ENCODE measurements at places on chromosomes 5 and 9.

- no peak for DNase-seq
- no peaks in the 10 kb centered on the region for H3K36me3 ChIP-seq
- no peak overlapping the region for H3K27ac ChIP-seq
- peaks cover 20% of the 10 kb centered on the region for H3K4me1 ChIP-seq
- peaks cover 3% of the 10 kb centered on the region for H3K27me3 ChIP-seq
These were observed 32.2 kb downstream of the PCDH1 start for GRCh38 chr5:141846031-141846430.

- peaks cover 43% of the 10 kb centered on the region for H3K36me3 ChIP-seq
- no peak overlapping the region for H3K4me3 ChIP-seq
- DNase-seq = no peak
- no peaks in the 10 kb centered on the region for H3K27me3 ChIP-seq
These were observed 11.7 kb downstream of the SPDL1 start for GRCh38 chr5:169595172-169595820.

DNA sequence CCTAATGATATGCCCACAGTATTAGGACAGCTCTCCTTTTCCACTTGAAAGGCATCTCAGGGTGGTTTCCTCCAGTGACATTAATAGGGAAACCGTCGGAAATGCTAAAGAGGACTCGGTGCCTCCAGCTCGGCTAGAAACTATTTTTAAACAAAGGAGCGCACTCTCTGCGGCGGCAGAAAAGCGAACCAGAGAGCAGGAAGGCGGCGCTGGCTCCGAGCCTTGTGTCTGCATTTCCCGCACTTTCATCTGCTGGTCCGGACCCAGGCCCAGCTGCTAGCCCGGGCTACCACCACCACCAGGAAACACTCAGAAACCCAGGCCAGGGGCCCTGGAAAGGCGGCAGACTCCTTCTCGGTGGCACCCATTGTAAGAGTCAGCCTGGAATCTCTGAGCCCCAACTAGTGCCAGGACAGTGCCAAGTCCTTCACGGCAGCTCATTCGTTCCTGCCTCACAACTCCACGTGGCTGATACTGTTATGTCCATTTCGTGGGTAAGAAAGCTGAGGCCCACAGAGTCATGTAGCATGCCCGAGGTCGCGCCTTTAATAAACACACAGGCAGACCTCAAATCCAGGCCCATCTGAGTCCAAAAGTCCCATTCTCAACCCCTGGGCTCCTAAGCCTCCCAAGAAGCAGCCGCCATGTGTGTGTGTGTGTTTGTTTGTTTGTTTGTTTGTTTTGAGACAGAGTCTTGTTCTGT, 73.9 kb downstream of the VAV2 start:
- no peaks in the 10 kb centered on the region for H3K27me3 ChIP-seq
- DNase-seq = no peak
- H3K27ac ChIP-seq = no peak overlapping the region
- H3K4me1 ChIP-seq = peaks cover 28% of the 10 kb centered on the region
- H3K36me3 ChIP-seq = peaks cover 6% of the 10 kb centered on the region

DNA sequence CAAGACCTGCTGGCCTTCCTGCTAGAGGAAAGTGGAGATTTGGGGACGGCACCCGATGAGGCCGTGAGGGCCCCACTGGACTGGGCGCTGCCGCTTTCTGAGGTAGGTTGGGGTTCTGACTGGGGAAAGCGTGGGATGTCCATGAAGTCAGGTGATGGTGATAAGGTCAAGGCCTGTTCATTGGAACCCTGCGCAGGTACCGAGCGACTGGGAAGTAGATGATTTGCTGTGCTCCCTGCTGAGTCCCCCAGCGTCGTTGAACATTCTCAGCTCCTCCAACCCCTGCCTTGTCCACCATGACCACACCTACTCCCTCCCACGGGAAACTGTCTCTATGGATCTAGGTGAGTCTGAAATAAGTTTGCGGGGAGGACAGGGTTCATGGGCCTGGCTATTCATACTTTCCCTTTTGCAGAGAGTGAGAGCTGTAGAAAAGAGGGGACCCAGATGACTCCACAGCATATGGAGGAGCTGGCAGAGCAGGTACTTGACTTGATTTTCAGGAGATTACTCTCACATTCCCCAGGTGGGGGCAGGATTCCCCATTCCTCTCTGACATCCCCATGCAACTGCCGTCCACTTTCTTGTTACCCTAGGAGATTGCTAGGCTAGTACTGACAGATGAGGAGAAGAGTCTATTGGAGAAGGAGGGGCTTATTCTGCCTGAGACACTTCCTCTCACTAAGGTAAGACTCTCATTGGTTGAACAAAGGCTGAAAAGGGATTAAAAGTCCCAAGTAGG, 505 bp downstream of the CREB3 start:
- no peak overlapping the region for H3K4me3 ChIP-seq
- peak overlapping the region; percentile 95 for H3K27ac ChIP-seq
- H3K27me3 ChIP-seq = no peaks in the 10 kb centered on the region
- DNase-seq = no peak
- H3K4me1 ChIP-seq = peaks cover 16% of the 10 kb centered on the region
- H3K36me3 ChIP-seq = peaks cover 11% of the 10 kb centered on the region

DNA sequence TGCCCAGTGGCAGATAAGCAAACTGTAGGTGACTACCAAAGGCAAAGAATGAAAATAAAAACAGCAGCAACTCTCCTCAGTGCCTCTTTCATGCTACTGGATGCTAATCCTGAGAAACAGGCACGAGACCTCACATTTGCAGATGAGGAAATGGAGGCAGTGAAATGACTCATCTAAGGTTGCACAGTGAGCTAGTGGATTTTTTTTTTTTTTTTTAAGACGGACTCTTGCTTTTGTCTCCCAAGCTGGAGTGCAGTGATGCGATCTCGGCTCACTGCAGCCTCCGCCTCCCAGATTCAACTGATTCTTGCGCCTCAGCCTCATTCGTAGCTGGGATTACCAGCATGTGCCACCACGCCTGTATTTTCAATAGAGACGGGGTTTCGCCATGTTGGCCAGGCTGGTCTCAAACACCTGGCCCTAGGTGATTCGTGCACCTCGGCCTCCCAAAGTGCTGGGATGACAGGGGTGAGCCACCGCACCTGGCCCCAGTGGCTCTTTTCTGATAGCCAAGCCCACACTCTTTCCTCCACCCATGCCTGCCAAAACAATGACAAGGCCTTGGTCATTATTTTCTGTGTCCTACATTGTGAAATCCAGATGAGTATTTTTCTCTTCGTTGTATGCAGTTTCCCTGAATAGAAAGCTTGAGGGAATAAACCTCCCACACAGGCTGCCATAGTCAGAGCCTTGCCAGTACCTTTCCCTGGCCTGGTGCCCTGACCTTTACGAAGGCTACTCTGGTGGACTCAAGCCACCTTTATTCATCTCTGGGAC, 19.2 kb downstream of the DOCK2 start:
- H3K4me1 ChIP-seq = no peaks in the 10 kb centered on the region
- no peak overlapping the region for H3K27ac ChIP-seq

- no peak overlapping the region for H3K27ac ChIP-seq
- no peaks in the 10 kb centered on the region for H3K4me1 ChIP-seq
- no peaks in the 10 kb centered on the region for H3K36me3 ChIP-seq
- DNase-seq = no peak
These were observed 133.2 kb downstream of the ENTREP1 start for GRCh38 chr9:69458176-69458575.

DNA sequence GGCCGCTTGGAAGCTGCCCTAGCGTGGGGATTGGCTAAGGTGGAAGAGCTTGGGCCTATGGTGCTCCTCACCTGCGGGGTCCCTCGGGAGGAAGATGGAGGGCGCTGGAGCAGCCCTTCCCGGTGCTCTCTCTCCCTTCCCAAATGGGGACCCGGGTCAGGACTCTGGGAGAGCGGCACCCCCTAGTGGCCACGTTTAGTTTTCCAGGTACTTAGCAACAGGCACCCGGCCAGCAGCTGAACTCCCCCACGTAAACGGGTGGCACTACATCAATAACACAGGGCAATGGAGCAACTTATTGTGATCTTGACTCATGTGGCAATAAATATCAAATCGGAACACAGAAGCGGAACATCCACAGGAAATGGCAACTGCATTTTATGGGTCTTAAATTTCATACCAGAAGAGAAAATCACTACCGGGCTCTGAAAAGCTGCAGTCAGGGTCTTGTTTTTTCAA, 316.6 kb downstream of the AGTPBP1 start:
- DNase-seq = peak; percentile 57
- H3K4me1 ChIP-seq = peaks cover 6% of the 10 kb centered on the region
- H3K27me3 ChIP-seq = peaks cover 12% of the 10 kb centered on the region
- H3K27ac ChIP-seq = no peak overlapping the region
- no peak overlapping the region for H3K4me3 ChIP-seq

GRCh38 chr5:172603251-172603806, 37.7 kb upstream of the NEURL1B start:
- H3K27ac ChIP-seq = no peak overlapping the region
- peaks cover 17% of the 10 kb centered on the region for H3K4me1 ChIP-seq
- H3K36me3 ChIP-seq = no peaks in the 10 kb centered on the region
- H3K27me3 ChIP-seq = peaks cover 26% of the 10 kb centered on the region

GRCh38 chr5:82512025-82512424, 233.9 kb upstream of the RPS23 start:
- H3K27me3 ChIP-seq = no peaks in the 10 kb centered on the region
- no peak for DNase-seq
- H3K36me3 ChIP-seq = no peaks in the 10 kb centered on the region
- no peak overlapping the region for H3K27ac ChIP-seq
- H3K4me1 ChIP-seq = peaks cover 14% of the 10 kb centered on the region

DNA sequence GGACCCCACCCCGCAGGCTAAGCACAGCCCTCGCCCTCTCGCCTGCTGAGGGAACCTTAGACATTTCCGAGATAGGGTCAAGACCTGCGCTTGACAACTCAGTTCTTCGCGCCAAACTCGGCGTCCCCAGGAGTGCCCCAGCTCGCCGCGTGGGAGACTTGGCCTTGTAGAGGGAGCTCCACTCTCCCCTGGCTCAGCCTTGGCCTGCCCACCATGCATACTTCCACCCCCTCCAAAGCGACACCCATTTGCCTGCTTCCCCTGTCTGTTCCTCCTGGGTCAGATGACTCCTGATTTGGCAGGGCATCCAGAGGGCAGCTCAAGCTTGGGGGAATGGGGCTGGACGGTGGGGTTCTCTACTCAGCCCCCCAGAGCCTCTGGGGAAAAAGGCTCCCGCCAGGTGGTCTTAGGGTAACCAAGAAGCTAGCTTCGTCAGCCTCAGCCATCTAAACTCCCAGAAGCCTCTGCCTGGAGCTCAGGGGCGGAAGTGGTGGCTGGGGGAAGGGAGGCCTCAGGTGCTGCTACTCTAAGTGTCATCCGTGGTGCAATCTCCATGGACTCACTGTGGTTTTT, 560 bp downstream of the DOCK2 start:
- H3K27ac ChIP-seq = no peak overlapping the region
- no peak overlapping the region for H3K4me3 ChIP-seq
- H3K36me3 ChIP-seq = no peaks in the 10 kb centered on the region

DNA sequence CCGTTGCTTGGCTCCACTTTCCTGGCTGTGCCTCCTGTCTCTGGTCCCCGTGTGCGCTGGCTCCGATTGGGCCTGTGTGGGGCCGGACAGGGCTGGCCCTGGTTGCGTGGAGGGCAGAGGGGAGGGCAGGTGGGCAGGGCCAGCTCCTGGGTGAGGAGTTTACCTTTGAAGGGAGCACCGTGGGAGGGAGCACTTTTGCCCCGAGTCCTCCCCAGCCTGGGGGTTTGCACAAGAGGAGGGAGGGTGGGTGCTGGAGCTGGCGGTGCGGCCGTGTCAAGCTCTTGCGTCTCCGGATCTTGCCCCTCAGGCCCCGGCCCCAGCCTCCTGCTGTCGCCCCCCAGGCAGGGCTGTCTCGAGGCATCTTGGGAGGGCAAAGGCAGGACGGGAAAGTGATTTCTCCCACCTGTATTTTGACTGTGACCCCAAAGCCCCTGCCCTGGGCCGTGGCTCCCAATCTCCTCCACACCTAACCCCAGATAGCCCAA, 48.3 kb upstream of the EXOC3 start:
- no peaks in the 10 kb centered on the region for H3K36me3 ChIP-seq
- no peak for DNase-seq
- no peak overlapping the region for H3K27ac ChIP-seq
- no peaks in the 10 kb centered on the region for H3K4me1 ChIP-seq
- no peak overlapping the region for H3K4me3 ChIP-seq
- peaks cover 14% of the 10 kb centered on the region for H3K27me3 ChIP-seq

DNA sequence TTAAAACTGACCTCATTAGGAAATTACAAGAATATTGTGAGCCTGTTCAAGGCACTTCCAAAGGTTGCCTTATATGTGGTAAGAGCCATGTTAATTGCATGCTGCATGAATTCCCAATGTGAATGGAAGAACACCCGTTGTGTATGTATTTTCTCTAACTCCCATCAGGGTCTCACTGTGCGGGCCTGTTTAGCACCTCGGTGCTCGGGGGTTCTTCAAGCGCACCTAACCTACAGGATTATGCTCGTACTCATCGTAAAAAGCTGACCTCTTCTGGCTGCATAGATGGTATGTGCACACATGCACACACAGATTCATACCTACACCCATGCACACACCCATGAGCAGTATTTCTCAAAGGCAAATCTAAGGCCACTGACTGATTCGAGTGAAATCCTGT, 66.1 kb downstream of the PPIP5K2 start:
- no peak for DNase-seq
- H3K27ac ChIP-seq = no peak overlapping the region
- H3K4me3 ChIP-seq = no peak overlapping the region
- H3K4me1 ChIP-seq = no peaks in the 10 kb centered on the region
- H3K36me3 ChIP-seq = peaks cover 5% of the 10 kb centered on the region

DNA sequence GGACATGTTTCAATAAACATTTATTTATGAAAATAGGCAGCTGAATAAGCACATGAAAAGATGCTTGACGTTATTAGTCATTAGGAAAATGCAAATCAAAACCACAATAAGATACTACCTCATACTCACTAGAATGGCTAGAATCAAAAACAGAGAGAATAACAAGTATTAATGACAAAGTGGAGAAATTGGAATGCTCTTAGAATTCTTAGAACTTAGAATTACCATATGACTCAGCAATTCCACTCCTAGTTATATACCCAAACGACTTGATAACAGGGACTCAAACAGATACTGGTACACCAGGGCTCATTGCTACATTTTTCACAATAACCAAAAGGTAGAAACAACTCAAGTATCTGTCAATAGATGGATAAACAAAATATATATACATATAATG, 15.1 kb upstream of the TRIM36 start:
- peaks cover 3% of the 10 kb centered on the region for H3K4me1 ChIP-seq
- H3K36me3 ChIP-seq = no peaks in the 10 kb centered on the region
- no peak overlapping the region for H3K4me3 ChIP-seq
- peaks cover 45% of the 10 kb centered on the region for H3K27me3 ChIP-seq
- no peak for DNase-seq
- no peak overlapping the region for H3K27ac ChIP-seq

GRCh38 chr5:168469816-168470215, 16.5 kb upstream of the RARS1 start:
- no peak overlapping the region for H3K4me3 ChIP-seq
- H3K27me3 ChIP-seq = no peaks in the 10 kb centered on the region
- H3K27ac ChIP-seq = peak overlapping the region; percentile 71
- DNase-seq = no peak
- H3K4me1 ChIP-seq = no peaks in the 10 kb centered on the region

- H3K4me1 ChIP-seq = peaks cover 2% of the 10 kb centered on the region
- no peak for DNase-seq
- H3K27me3 ChIP-seq = no peaks in the 10 kb centered on the region
- H3K4me3 ChIP-seq = no peak overlapping the region
- H3K36me3 ChIP-seq = no peaks in the 10 kb centered on the region
- H3K27ac ChIP-seq = no peak overlapping the region
These were observed 200.4 kb downstream of the ARRDC3 start for GRCh38 chr5:91182763-91183162.
